OCI-LY7 (cell line): ENCODE measurements at places on chromosomes 2 and 18.

DNA sequence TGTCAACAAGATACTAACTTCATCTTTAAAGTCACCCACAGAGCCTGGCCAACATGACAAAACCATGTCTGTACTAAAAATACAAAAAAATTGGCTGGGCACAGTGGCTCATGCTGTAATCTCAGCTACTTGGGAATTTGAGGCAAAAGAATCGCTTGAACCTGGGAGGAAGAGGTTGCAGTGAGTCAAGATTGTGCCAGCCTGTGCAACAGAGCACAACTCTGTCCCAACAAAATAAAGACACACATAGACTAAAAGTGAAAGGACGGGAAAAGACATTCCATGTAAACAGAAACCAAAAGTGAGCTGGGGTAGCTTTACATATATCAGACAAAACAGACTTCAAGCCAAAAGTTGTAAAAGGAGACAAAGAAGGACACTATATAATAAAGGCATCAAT, 34.8 kb downstream of the USP34 start:
- no peak for DNase-seq

GRCh38 chr2:98924038-98924830, 11.8 kb downstream of the CRACDL start:
- no peak for DNase-seq

- no peak for DNase-seq
Observed at GRCh38 chr2:156191527-156191926, 141.0 kb downstream of the NR4A2 start.

DNA sequence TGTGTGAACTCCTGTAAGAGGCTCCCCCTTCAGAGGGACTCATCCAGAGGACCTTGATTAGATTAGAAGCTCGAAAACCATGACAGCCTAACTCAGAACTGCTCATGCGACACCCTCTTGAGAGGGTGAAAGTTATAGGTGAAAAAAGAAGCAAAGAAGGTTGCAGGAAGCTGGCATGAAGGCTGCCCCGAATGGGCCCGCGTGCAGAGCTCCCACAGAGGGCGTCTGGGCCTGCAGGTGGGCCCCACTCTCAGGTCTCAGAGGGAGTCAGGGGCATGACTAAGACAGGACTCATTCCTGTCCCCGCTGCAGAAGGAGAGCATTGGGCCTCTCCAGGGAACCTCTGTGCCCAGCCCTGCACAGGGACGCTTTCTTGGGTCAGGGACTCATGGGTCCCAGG, 235.4 kb downstream of the EIPR1 start:
- DNase-seq, result no peak

- DNase-seq, result no peak
Observed at GRCh38 chr2:163698857-163699256, 37.0 kb downstream of the FIGN start.

DNA sequence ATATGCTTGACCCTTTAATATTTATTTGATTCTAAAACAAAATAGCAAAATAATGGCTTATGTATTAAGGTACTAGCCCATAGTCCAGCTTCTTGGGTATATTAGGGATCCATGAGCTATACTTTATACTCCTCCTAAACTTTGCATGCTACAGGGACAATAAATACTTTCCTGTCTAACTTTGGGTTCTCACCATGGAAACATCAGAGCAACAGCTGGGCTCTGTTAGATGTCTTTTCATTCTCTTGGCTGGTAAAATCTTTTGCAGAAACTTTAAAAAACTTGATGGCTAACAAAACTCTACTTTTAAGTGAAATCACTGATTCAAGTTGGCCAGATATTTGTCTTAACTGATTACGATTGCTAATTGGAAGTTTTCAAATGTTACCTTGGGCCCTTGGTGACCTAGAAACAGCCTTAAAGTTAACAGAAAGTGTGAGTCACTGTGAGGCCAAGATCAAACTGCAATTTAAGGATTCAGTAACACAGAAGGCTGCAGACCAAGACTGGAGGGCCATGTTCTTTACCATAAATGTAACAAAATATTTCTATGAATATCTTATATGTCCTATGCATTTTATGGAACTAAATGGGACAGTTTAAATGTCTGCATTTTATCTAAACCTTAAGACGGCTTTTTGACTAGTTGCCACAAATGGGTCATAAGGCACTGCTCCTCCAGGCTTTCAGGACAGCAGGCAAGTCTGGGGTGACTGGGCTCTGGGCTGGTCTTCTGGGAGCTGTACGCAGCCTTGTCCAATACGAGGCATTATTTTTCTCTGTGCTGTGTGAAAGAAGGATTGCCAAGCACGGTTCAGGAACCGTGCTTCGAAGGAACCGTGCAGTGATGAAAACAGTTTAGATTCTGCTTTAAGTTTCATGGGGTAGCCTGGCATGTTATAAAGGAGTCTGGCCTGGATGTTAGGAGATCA, 188.5 kb downstream of the TPGS2 start:
- no peak for DNase-seq

GRCh38 chr2:174760845-174761473, 3.3 kb downstream of the CHRNA1 start:
- DNase-seq, result no peak
